ENCODE measurements at places on chromosomes 7 and 10. TPM values are rescaled to one million over a fixed set of nuclear protein-coding genes. Genes with fewer than 3 reads are reported as not detected.

SPDYE1 gene
- total RNA-seq = not detected

CDC14C gene
- total RNA-seq = not detected

SYT15B gene
- 16.6 TPM for total RNA-seq

TUBAL3 gene
- not detected for total RNA-seq

ANKRD2 gene
- total RNA-seq = 0.60 TPM

C10orf71 gene
- total RNA-seq = not detected

ENTPD1 gene
- 5.2 TPM for total RNA-seq

GPR158 gene
- 0.10 TPM for total RNA-seq

PKD2L1 gene
- total RNA-seq = not detected

CALML3 gene
- total RNA-seq = not detected

SFRP4 gene
- total RNA-seq = 0.41 TPM

DNA sequence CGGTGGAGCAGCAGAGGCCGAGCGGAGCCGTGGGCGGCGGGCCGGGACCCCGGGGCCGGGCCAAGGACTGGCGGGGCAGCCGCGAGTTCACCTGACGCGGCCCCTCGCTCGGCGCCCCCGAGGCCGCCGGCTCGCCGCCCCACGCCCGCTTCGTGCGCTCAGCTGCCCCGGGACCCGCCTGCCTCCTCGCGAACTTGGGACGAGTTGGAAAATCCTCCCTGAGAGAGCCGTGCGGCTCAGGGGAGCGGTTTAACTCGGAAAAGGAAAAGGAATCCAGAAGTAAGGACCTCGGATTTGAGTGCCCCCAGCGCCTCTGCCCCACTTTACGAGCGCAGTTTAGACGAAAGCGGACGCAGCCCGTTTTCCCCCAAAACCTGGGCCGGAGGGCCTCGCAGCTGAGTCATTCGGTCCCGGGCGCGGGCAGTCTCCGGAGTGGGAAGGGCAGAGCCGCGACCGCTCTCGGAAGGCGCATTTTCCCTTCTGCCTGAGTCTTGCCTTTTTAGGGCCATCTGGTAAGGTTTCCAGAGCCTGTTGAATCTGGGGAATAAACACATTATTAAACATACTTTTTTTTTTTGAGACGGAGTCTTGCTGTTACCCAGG lies 744 bp downstream of the CREM start:
- no peak for DNase-seq

- DNase-seq = no peak
These were observed 116.1 kb downstream of the ARL4A start for GRCh38 chr7:12803542-12803941.

DNA sequence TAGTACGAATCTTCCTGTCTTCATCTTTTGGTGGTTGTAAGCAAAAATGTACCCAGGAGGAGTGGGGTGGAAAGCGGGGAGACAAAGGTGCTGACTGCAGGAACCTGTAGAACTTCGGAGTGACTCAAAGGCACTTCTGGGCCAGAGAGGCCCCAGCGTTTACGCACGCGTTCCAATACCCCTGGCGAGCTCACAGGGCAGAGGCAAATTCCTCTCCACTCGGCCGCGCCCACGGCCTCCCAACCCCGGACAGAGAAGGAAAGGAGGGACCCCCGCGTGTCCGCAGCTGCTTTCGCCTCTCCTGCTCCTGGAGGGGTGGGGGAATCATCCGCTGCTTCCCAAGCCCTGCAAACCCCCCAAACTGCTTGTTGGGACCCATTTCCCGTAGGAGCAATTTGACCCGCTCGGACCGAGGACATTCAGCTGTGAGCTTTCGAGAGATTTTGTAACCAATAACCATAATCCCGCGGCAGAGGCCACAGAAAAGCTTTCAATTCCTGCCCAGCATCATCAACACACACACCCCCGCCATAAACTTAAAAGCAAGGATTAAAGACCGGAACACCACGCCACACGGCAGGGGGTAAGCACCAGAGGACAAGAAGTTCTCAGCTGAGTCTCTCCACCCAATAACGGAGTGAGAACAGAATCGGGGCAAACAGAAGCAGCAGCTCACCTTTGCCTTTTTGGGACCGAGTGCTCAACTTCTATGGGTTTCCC lies 2.3 kb downstream of the IGF2BP3 start:
- no peak for DNase-seq

DNA sequence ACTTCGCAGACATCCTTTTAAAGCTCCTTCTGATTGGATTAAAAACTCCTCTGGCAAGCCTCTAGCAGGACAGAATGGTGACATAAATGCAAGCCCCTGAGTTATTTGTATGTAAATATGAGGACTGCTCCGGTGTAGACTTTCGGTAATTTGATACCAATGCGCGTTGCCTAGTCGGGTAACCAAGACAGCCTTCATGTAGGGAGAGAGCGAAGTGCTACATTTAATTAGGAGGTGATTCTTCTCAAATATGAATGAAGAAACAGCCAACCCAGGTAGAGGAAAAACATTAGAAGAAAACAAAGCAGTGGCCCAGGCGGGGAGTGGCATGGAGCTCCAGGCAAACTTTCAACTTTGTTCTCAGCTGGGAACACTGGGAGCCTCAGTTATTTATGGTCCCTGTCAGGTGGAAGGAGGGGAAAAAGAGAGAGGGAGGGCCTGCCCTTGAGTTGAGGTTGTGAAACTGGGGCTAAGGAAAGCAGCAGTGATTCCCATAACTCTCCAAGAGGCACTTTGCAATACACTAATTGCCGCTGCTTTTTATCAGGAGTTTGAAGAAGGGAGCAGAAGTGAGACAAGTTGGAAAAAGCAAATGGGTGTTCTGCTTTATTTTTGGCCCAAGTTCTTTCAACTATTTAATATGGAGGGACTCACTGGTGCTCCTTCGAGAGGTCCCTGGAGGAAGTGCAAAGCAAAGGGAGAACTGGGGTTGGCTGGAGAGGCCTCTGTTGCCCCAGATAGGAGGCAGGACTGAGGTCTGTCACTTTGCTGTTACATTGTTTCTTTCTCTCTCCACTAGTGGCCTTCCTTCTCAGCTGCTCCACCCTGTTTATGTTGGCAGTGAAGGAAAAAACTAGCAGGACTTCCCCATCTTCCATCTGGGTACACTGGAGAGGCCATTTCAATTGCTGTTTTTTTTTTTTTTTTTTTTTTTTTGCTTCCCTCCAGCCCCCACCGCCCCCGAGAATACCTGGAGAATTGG lies 234.6 kb upstream of the CCDC6 start:
- DNase-seq = no peak

GRCh38 chr7:30627026-30627425 lies 32.3 kb downstream of the GARS1 start:
- DNase-seq = no peak

DNA sequence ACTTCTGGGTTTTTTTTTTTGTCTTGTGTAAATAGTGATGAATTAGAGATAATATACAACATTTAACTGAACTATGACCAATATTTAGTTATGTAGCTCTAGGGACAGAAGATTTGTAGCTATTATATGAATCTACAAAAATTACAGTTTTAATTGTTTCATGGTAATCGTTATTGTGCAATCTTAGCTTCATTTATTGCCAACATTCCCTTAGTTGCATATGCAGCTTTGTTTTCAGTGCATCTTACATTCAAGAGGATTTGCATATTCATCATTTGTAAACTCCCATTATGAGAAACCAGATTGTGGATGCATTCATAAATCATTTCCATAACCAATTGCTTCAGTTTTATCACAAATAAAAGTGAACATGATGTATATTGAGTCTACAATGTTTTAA lies 68.8 kb downstream of the MALRD1 start:
- no peak for DNase-seq

DNA sequence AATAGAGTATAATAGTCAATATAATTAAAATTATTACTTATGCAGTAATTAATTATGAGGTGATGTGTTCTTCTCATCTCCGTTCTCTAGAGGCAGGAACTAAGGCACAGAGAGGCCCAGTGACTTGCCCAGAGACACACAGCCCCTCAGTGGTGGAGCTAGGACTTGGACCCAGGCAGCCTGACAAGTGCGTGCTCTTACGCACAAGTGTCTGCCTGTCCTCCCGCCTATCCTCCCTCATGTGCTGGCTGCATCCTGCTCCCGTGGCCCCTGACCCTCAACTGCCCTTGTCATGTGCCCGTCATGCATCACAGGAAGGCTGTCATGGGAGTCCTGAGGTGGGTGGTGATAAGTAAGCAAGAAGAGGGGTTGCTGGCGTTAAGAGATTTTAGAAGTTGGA lies 14.3 kb downstream of the IL2RA start:
- DNase-seq = no peak

GRCh38 chr10:44805466-44806210 lies 105.5 kb upstream of the TMEM72 start:
- no peak for DNase-seq

- no peak for DNase-seq
These were observed 497.4 kb upstream of the PODXL start for GRCh38 chr7:132053871-132054270.

DNA sequence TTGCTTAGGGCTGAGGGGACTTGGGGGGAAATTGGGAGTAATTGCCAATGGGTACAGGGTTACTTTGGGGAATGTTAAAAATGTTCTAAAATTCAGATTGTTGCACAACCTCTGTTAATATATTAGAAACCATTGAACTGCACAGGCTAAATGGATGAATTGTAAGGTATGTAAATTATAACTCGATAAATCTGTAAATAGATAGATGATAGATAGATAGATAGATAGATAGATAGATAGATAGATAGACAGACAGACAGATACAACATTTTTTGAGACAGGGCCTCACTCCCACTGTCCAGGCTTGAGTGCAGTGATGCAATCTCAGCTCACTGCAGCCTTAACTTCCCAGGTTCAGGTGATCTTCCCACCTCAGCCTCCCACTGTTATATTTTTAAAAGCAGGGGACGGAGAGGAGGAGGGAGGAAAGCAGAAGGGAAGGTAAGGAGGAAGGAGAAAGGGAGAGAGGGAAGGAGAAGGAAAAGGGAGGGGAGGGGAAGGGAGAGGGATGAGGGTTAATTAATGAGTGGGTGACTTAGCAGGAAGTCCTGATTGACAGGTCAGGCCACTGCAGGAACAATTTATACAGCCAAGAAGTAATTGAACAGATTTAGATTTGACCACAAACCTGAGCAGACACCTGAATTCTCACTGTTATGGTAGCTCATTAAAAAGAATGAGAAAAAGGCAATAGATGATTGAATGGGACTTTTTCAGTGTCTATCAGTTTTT lies 38.7 kb downstream of the AOC1 start:
- DNase-seq = no peak

GRCh38 chr10:118542205-118542604 lies 53.2 kb downstream of the PRLHR start:
- DNase-seq = no peak

DNA sequence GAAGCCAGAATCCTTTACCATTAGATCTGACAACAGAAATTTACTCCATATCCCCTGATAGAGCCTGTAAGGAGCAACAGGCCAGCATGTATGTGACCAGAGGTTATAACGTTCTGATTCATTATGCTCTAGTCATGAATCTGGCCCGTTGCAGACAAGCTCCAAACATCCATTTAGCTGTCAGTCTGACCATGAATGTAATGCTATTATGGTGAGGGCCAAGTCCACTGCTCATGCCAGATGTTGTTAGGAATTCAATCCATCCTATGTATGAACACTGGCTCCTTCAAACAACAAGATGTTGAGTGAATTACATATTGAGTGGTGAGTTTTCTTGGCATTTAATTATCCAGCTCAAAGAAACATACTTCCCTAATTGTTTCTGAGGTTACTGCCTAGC lies 610.1 kb upstream of the ANKRD30A start:
- DNase-seq = no peak

- no peak for DNase-seq
These were observed 5.2 kb downstream of the LGI1 start for GRCh38 chr10:93762979-93763391.

GRCh38 chr10:63866075-63866746 lies 345.0 kb downstream of the REEP3 start:
- no peak for DNase-seq

DNA sequence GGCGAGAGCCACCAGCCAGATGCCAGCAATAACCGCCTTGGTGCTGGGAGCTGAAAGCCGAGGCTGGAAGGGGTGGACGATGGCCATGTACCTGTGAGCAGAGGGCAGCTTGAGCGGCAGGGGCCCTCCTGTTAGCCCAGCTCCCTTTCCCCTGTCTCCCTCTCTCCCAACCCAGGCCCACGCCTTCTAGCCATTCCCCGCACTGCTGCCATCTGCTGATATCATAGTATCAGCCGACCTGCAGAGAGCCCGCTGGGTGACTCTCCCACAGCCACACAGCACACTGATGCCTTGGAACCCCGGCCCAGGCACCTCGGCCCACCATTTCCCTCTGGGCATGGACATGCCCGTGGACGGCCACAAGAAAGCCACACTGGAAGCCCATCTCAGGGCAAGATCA lies 1.7 kb downstream of the TACR2 start:
- no peak for DNase-seq

DNA sequence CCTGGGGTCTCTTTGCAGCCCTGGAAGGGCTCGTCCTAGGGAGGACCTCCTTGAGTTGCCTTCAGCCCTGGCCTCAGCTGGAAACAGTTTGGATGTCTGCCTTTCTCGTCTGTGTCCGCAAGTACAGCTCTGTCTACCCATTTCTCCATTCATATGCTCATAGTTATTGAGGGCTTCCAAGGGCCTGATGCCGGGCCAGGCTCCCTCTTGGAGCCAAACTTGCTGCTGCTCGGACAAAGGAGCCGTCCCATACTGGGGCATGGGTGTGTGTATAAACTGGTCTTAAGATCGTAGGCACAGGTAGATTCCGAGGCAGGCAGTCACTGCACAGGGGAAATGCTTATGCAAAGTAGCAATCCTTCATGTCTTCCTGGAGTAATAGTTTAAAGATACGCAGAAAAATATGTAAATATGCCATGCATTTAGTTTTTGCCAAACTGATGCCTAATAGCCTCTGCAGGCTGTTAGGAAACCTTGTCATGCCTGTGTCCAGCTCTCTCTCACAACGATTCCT lies 117.0 kb upstream of the BTBD16 start:
- no peak for DNase-seq

DNA sequence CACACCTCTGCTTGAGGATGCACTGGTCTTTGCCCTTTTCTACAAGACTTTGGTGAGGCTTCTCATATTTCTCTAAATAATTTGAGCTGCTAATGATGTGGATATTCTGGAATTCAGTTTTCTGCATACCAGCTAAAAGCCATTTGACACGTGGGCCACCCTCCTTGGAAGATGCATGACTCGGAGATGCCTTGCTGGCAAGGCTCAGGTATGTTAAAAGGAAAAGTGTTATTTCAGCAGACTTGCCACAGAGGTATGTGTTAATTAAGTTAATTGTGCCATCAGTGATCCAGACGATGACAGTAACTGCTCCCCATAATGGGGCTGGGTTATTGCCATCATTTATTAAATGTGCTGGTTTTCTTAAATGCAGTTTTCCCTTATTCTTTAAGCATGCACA lies 8.8 kb upstream of the GFRA1 start:
- no peak for DNase-seq

DNA sequence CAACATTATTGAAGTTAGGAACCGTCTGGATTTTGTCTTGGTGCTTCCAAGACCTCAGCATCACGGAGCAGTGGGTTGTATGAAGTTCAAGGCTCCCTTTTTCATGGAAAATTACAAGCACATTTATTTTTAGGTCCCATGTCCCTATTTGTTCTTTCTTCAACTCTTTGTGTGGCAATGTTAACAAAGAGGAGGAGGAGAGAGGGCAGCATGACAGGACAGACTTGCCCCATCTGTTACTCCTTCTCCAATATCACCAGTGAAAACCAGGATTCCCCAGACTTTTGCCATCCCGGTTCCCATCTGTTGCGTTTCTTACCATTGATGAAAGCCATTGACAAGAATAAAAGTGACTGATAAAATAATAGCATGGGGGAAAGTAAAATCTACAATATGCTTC lies 28.6 kb downstream of the EEPD1 start:
- no peak for DNase-seq

Measured in chondrocyte (in vitro differentiated cells).